Stimulated activated CD8-positive, alpha-beta memory T cell treated with anti-CD3 and anti-CD28 coated beads, Interleukin-7, amount 100 ng/mL, for 1 hour (primary cell): ENCODE measurements at places on chromosomes 7 and 10.

- no peak for DNase-seq
These were observed 9.1 kb downstream of the TSPAN14 start for GRCh38 chr10:80462981-80463741.

DNA sequence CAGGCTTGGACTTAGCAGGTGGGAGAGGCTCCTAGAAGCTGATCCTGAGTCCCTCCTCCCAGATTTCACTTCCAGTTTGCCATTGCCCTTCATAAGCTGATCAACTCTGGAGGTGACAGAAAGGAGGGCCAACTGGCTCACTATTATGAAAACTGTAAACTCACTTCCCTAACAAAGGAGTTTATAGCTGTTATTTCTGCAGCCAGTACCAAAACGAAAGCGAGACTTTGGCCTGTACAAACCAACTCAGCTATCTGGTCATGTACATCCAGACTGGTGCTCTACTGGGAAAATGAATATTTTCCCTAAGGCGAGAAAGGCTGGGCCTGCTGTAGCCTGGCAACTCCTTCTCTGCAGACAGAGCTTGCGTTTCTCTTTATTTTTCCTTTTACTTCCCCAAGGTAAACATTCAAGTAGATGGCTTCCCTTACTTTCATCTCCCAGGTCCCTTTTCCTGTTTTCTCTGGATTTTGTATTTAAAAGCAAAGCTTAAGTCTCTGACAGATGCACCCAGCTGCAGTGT lies 54.7 kb downstream of the GALNT17 start:
- DNase-seq = no peak

GRCh38 chr10:1631282-1631681 lies 106.0 kb downstream of the ADARB2 start:
- DNase-seq = no peak

DNA sequence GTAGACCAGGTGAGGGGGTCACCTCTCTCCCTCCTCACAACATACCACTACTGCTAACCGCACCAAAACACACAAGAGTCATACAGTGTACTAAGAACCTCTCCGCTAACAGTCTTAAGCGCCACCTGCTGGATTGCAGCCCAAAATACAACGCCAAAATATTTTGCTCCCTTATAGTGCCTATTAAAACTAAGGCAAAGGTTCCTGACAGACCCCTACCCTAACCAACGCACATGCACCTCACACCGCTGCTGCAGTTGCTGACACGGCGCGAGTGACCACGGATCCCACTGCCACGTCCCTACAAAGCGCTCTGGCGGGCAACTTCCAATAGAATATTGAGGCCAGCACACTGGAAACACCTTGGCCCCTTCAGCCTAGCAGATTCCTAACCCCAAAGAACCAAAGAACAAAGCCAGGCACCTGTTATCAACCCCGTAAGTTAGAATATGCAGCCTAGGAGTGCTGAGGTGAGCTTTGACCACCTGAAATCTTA lies 563.6 kb upstream of the SEMA3D start:
- DNase-seq = no peak

DNA sequence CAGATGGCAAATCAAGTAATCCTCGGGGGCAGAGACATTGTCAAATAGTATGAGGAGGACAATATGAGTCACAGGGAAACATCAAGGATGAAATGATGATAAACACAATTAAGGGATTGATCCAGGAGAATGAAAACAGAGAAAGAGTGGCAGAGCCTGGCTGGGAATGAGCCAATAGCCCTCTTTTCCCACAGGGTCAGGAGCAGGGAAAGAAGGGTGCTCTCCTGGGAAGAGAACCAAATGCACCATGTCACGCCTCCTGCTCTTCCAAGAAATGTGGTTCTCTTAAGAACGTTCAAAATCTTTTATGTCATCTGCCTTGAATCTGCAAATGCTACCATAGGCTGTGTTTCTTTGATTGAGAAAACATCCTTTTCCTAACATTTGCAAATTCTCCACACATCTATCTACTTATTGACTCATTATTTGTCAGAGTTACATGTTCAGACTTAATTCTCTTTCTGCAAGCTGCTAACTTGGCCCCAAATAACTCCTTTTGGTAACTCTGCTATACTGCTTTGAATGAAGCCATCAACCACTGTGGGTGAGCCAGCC lies 50.6 kb downstream of the HIPK2 start:
- DNase-seq = no peak

DNA sequence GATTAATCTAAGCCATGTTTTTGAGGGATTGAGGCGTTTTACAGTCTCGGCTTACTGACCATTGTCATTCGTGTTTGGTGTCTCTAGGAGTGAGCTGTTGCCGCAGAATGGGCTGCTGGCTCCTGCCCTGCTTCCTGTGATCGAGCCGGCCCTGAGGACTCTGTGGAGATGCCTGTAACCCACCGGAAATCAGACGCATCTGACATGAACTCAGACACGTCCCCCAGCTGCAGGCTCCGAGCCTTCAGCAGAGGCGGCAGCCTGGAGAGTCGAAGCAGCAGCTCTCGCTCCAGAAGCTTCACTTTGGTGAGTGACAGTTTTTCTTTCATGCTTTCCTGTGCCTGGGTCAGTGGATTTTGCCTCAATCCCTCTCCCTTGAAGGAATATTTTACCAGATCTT lies 28.8 kb downstream of the PROSER2 start:
- no peak for DNase-seq

DNA sequence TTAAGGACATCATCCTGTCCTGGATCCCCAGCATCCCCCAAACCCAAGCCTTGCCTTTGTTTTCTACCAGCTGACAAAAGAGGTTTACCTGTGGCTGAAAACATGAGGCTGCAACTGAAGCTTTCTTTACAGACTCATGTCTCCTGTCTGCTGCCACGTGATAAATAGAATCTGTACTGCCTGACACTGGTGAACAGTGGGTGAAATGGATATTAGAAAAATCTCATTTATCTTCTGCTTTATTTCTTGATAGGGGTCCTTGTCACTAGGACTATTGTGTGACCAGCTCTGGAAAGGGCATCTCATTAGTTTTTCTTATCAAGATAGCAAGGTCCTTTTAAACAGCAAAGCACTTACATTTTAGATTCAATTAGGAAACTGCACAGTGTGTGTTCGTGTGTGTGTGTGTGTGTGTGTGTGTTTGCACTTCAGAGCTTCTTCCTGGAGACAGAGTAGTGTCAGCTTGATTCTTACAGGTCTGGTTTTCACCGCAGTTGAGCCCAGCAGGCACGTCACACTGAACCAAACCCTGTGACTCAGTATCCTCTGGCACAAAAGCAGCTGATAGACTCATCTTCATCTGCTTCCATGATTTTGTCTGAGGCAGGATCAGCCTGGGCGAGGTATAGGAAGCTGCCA lies 373.5 kb upstream of the CELF2 start:
- DNase-seq = no peak

DNA sequence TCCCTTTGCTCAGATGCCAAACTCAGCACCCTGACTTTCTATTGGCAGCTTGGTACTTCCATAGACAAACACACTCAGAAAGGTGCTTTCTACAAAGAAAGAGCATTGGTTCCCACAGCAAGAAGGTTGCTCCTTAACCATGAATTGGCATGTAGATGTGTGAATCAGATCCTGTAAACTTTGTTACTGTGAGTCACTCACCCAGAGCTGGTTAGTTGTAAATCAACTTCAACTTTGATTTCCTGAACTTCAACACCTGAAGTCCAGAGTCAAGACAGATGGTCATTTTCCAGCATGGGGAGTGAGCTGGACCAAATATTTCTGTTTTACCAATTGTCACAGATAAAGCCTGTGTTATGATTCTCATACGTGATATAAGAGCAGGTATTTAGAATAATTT lies 797.2 kb downstream of the TNS3 start:
- no peak for DNase-seq

DNA sequence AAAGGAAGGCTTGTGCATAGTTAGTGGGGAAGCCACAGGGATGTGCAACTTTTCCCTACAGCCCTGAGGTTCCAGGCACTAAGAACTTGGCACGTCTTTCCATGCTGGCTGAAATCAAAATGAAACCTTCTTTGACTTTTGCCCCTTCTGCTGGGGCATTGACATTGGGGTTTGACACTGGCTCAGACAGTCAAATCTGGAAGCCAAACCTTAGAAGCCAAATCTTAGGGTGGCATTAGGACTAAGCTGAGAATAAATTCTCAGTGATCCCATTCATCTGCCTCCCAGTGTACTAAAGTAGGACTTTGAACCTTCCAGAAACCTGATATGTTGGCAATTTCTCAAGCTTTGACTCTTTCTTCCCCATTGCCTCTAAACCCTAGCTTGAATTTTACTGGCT lies 31.3 kb upstream of the INSYN2A start:
- DNase-seq = no peak

DNA sequence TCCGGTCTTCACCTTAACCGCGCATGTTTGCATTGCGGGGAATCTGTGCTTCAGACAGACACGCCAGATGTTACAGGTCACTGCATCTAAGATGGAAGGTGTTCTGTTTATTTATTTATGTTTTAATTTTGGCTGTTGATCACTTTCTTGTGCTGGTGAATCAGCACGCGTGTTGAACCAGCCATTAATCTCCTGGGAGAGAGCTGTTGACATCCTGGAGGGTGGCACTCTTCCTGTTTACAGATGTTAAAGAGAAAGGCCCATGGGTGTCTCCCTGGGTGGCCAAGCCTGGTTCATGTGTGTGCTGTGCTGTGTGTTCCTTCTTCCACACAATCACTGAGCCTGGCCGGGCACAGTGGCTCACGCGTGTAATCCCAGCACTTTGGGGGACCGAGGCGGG lies 355.3 kb downstream of the PAXIP1 start:
- no peak for DNase-seq

GRCh38 chr10:111445667-111446066 lies 368.8 kb downstream of the ADRA2A start:
- no peak for DNase-seq

DNA sequence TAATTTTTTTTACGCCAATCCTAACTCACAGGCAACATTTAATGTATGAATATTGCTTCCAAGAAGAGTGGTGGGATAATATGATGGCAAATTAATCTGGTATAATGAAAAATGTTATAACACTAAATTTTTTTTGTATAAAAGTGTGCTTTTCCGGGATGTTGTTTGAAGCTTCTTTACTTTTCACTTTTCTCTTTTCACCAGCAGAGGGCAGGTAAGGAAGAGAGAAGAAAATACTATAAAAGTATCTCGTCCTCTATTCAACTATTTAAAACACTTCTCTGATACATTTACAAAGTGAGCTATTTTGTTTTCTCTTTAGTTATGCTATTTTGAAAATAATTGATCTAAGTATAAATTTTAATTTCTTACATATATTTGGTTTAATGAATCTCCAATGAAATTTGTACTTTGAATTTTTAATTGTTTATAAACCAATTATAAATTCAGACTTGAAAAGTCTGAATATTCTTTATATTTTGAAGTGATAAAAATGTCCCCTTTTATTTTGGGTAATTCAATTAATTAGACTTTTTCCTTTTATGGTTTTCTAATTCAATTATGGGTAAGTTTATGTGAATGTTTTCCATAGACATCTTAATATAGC lies 20.7 kb upstream of the CFTR start:
- no peak for DNase-seq

GRCh38 chr7:44914992-44915607 lies 29.8 kb upstream of the PURB start:
- DNase-seq = peak; percentile 14

DNA sequence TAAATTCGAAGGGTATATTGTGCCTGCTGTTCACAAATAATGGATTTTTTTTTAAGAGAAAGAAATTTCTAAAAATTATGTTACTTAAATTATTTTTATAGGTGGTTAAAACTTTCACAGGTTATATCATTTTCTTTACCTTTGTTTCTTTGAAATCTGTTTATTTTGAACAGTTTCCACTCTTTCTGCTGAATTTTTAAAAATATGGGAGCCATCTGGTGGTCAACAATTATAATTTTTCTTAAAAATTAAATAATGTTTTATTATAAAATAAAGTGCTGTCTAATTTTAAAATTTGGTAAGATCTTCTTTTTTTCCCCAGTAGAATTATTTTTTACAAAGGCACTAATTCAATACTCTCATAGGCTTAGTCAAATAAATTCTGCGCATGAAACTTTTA lies 263.9 kb downstream of the ETV1 start:
- no peak for DNase-seq

- DNase-seq = no peak
These were observed 88.3 kb upstream of the ACBD5 start for GRCh38 chr10:27328946-27329345.

- no peak for DNase-seq
These were observed 39.4 kb downstream of the CSGALNACT2 start for GRCh38 chr10:43177595-43177994.

DNA sequence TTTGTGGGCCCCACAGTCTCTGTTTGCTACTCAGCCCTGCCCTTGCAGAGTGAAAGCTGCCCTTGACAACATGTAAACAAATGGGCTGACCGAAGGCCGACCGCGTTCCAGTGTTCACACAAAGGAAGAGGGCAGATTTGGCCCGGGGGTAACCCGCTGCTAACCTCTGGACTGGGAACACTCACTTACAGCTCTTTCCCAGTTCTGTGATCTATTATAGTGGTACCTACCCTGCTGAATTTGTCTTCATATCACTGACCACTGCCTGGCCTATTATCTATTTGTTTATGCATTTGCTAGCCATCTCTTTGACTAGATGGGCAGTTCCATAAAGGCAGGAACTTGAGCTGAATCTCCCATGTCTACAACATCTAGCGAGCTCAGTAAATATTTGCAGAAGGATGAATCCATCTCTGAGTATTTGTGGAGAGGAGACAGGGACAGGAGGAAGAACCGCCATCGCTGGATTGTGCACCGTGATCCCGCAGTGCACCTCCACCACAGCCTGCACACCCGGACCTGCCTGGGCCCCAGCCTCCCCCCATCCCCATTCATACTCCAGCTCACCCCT lies 15.2 kb downstream of the SLC29A3 start:
- no peak for DNase-seq

GRCh38 chr7:23811540-23811939 lies 101.5 kb downstream of the STK31 start:
- no peak for DNase-seq

DNA sequence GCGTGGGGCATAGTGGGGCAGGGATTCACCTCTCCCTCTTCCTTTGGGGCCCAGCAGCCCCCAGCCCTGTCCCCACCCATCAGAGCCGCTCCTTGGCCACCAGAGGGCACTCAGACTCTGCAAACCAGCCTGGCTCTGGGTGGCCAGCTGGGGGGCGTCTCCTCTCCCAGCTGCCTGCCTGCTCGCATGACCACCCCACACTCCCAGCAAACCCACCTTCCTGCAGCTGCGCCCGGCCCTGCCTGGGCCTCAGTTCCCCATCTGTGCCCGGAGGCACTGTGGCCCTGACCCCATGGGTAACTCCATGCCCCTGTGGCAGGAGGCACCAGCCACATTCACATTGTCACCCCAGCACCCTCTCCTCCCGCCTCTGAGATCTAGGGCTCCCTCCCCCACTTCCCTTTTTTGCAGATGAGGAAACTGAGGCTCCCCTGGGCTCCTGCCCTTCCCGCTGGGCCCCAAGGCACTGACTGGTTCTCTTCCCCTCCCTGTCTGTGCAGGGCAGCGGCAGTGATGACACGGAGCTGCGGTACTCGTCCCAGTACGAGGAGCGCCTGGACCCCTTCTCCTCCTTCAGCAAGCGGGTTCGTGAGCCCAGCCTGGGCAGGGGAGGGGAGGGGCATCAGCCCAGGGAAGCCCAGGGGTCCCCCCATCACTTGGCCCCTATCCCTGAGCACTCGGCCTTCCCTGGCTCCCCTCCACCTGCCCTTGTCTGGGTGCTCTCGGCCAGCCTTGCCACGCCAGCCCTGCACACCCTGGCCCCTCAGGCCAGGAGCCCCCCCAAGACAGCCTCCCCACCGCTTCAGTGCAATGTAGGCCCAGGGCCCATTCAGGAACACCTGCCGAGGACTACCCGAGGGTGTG lies 6.9 kb upstream of the SH2B2 start:
- DNase-seq = peak; percentile 24

GRCh38 chr10:112624546-112625048 lies 177.6 kb downstream of the VTI1A start:
- DNase-seq = no peak
